HL-60 (cell line): ENCODE measurements at places on chromosomes 12 and 14.

- no peak for DNase-seq
Observed at GRCh38 chr14:65446159-65446558, 33.6 kb downstream of the FUT8 start.

GRCh38 chr12:15278816-15279658, 43.3 kb upstream of the PTPRO start:
- DNase-seq: peak; percentile 9

DNA sequence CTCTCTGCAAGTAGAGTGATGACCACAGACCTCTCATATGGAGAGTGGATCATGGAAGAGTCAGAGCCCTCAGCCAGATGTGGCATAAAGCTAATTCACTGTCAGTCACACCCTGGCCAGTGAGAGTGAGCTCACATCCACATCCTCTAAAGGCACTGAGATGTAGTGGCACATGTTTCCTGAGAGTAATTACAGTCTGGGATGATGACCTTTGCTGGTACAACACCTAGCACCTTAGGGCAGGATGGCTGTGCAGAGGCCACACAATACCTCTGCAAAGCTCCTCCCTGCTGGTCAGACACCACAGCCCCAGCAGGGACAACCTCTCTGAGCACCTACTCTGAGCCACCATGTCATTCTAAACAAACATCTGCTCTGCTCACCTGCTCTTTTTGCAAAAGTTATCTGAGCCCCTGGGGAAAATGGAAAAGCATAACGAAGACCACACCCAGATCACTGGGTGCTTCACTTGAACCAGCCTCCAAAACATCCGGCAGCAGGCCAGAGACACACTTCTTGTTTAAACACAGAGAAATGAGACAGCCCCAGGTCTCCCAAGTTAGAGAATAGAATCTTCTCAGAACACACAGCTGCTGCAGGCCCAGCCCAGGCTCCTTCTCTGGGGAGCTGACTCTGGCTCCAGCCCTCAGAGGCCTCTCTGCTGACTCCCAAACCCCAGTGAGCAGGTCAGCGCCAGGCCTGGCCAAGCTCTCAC, 30.3 kb downstream of the PITPNM2 start:
- DNase-seq: no peak

DNA sequence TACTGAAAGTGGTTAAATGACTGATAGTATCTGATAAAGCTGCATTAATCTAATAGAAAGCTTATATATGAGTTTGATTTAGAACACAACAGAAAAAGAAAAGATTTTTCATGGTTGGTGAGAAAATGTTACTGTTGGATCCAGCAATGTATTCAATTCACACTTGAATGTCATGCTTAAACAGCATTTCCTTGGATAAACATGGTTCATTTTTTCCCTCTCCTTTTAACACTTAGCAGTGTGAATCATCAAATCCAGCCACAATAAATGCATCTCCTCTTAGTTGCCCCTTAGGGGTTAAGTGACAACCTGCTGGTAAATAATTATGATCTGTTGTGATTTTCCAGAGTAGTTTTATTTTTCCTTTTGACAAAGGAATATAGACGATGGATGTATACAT, 74.9 kb upstream of the GRIP1 start:
- DNase-seq: no peak
